Right renal cortex interstitium (tissue), 3 donors: ENCODE measurements at places on chromosomes 1 and 21.
A peak's percentile ranks its signal among the peaks of the same experiment; 100 is the strongest.

DNA sequence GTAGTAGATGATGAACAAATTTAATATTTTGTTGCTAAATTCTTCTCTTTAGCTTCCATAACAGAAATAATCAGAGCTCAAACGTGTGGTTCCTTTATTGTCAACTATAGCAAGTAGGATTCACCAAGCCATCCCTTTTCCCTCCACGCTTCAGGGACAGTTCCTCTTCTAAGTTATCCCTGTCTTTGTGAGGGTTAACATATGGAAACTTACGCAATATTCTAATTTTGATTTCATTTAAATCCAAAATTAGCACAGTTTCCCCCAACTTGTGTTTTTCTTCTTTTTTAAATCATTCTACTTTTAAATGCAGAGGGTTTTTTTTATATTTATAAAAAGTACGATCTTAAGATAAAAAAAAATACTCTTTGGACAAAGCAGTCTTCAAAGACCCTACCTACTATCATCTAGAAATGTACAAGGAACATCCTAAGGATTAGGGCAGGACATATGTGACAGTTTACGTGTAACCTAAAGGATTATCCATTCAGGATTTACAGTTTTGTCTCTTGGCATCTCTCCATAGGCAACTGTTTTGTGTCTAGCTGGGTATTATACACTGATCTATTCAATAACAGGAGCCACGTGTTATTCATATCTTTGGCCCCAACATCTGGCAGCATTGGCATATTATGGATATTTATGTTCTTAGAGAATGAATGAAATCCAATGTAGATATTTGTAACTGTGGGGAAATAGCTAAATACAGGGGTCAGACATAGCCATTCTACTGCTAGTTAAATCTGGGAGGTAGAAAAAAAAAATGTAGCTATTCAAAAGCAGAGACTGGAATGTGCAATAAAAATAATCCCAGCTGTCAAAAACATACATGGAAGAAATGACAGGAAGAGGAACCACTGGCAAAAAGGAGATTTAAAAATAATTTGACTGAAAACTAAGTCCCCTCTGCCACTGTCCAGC lies 272.9 kb downstream of the NEGR1 start:
- no peak for DNase-seq

- no peak for DNase-seq
Observed at GRCh38 chr1:117698398-117699160, 92.7 kb downstream of the TENT5C start.

- DNase-seq, result no peak
Observed at GRCh38 chr1:68225781-68226180, 6.5 kb downstream of the WLS start.

DNA sequence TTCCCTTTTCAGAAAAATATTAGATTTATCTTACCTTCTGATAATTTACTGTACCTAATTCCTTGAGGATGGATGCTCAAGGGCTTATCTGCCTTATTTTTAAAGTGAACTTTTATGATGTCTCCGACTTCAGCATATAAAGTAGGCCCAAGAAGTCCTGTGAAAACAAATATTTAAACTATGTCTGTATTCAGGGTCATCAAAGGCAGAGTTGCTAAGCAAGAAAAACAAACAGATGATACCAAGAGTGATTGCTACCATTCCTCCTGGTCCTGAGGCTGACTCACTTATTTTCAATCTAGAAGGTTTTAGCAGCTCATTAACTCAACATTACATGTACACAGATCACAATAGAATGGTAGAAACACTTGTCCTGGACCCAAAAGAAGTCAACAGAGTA lies 14.1 kb downstream of the F5 start:
- DNase-seq, result no peak

DNA sequence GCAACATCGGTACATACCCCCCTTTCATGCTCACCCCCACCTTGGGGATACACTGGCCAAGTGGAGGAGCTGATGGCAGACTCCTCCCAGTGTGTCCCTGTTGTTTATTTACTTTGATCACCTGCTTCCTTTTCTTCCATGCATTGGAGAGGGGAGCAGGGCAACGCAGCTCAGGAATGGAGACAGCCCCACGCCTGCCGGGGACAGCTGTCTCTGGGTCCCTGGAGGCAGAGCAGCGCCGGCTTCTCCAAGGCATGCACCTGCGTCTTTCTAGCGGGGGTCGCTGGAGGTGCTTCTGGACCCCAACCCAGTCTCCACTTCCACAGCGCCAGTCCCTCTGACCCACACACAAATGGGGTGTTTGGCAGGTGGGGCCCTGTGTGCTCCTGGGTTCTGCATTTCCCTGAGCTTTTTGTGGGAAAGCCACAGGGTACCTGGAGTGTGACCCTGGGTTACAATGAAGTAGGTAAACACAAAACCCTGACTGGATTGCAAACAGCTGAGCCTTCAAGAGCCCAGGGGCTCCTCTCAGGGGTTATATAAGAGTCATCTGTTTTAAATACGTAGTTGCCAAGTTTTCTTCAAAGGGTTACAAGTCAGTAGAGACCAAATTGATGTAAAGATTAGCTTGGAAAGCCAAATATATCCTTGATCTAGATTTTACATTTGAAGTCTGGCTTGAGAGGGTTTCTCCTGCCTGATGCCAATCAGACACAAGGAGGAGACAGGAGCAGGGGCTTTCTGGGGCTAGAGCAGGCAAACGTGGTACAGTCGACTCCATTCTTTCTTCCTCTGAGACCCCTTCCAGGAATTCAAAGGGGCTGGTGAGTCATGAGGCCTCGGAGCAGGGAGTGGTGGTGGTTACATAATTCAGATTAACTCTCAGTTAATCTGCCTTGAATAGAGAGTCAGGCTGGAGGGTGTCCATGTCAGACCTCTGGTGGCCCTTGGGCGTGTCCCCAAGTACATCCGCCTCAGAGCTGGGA lies 4.5 kb downstream of the AJAP1 start:
- DNase-seq, result no peak

DNA sequence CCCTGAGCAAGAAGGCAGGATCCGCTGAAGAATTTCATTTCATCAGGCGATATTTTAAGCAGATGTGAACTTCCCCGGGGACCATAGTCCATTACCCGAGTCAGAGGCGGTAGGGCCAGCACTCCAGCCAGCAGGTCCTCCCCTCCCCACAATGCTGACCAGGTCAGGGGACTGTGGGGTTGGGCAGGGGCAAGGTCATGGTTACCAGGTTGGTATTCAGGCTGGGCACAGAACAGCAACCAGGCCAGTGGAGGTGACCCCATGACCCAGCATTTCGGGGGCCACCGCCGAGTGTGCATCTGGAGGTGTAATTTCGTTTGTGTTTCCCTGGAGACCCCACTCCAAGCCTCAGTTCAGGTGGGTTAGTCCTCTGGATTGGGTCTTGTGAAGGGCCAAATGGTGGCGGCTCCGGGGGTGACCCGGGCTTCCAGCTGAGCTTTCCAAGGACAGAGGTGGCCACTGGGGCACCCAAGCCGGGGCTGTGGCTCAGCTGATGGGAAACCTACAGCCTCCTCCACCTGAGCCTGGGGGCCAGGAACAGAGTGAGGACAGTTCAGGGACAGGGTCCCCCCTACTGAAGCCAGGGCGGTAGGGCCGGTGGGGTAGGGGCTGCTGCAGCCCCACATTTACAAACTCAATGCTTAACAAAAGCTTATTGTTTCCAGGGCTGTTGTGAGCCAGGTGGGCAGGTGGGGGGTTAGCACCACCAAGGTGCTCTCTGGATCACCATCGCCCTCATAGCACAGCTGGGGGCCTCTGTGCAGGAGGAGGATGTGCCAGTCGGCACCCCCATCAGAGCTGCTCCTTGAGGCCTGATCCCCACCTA lies 2.8 kb downstream of the PRDM16 start:
- no peak for DNase-seq

GRCh38 chr1:183730107-183730724 lies 74.7 kb upstream of the RGL1 start:
- DNase-seq, result no peak

- no peak for DNase-seq
Observed at GRCh38 chr1:42844592-42845140, 1.7 kb upstream of the ZNF691 start.

GRCh38 chr1:65813956-65814355 lies 21.3 kb downstream of the PDE4B start:
- DNase-seq, result no peak

DNA sequence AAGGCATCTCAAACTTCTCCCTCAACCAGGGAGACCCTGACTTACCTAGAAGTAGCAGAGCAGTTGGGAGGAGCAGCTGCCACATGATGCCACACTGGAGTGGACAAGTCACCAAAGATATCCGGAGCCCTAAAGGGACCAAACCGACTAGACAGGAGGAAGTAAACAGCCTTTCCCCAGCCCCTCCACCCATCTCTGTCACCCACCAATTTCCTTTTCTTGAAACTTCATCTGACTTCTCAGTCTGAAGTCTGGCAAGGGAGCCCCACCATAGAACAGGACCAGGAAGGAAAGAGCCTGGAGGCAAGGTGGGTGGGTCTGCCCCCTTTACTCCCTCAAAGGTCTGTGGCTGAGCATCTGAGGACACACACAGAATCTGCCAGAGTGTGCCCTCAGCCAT lies at the start of gene FCGR3A:
Gene FCGR3A, minus strand, starts transcription at position 167 of the 400 bp plus-strand sequence. Its CDS starts 82 bp downstream, at position 85.
- DNase-seq, result no peak

- DNase-seq, result no peak
Observed at GRCh38 chr1:184832517-184832916, 77.9 kb upstream of the EDEM3 start.

DNA sequence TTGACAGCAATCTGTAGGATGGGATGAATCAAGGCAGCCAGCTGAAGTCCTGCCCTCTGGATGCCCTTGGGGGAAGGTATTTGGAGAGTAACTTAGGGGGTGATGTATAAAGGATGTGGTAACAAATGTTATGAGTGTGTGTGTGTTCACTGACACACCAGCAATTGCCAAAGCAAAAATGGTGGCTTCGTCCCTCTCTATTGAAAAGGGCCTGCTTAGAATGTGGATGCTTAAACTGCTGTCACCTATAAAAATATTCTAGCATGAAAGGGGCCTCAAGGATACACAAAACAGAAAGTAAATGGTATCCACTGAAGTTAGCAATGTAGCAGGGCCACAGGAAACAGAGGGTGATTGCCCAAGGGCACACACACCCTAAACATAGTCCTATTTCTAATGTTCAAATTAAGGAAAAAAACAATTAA lies 15.1 kb upstream of the AIM2 start:
- DNase-seq, result no peak

- DNase-seq, result peak; percentile 9
Observed at GRCh38 chr21:14403681-14404318, 20.9 kb upstream of the HSPA13 start.

- DNase-seq, result no peak
Observed at GRCh38 chr1:162709870-162710269, 77.6 kb downstream of the DDR2 start.

DNA sequence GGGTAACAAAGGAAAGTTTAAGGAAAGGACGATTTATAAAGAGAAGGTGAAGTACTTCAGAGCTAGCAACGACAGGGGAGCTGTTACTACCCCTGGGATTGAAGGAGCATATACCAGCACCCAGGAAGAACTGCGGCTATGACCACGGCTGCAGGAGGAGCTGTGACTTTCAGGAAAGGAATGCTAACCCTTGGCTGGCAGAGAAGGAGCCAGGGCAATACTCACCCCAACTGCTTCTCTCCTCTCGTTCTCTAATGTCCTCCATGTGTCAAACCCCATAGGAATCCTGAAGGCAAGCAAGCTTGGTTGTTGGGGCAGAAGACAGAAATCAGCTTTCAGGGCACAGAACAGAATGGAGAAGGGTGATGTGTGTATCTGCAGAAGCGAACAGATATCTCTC lies 120.5 kb downstream of the TMEM53 start:
- DNase-seq, result no peak

DNA sequence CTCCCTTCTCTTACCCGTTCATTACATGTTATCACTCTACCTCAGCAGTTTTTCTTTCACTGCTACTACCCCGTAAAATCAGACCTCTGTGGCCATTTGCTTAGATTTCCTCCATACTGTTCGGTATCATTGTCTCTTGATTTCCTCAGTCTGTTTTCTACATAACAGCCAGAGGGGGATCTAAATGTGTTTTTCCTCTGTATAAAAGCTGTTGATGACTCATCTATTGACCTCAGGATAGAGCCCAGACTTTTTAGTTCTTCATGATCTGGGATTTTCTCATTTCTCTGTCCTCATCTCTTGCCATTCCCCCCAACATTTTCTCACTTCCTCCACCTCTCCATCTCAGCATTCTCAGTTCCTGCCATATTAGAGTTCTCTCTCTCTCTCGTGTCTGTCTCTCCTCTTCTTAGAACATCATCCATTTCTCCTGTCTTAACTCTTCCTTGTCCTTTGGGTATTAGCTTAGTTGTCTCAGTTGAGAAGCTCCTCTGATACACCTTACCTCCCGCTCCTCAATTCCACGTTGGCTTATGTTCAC lies 10.5 kb downstream of the OTUD3 start:
- DNase-seq, result no peak

DNA sequence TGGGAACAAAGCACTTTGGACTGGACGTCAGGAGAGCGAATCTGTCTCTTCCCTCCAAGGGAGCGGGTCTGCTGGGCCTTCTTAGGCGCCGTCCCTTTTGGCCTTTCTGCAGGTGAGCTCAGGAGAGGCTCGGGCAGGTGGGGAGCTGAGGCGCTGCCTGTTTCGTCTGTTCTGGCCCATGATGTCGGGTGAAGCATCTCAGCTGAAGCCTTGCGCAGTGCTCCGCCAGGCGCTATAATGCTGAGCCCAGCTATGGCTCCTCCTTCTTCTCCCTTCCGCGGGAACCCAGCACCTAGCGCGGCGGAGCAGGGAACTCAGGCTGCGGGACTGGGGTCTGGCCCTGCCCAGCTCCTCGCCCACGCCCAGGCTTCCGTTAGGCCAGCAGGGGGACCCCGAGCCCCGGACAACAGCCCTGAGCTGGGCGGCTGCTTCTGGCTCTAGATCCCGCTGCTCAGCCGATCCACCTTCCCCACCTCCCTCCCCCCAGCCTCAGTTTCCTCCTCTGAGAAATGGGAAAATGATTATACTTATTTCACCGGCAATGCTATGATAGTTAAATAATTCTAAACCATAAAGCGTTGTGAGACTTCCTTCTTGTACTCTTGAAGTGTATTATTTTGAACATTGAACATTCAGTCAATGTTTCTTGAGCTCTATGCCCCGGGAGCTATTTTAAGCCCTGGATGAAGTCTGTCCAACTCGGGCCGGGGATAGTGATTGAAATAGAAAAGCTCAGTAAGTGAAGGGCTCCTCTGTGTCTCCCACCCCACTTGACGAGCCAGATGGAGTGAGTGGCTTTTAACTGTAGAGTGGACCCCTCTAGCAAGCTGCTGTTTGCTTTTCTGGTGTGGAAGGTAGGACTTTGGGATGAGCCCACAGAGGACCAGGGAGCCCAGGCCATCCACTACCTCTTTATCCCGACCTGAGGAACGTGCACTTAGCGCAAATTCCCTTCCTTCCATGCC lies 9.6 kb upstream of the ADORA1 start:
- peak; percentile 50 for DNase-seq

DNA sequence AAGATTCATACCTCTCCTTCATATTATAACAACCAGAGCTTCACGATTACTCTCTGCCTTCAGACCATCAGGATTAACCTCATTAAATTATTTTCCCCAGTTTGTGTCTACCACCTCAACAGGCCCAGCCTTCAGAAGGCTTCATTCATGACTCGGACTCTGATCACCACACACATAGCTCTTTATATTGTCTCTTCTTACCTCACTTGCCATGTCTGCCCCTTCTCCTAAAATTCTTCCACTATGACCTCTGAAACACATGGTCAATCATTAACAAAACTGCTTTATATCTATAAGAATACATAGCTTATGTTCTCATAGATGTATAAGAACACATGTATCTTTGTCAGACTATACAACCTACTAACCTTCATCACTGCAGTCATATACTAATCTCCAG lies 79.8 kb downstream of the USP1 start:
- DNase-seq, result no peak
